ENCODE measurements at places on chromosomes 3 and 15.

- no peak for DNase-seq
Observed at GRCh38 chr3:72976281-72976741, 20.3 kb upstream of the PPP4R2 start.

- no peak for DNase-seq
Observed at GRCh38 chr3:177294221-177294620, 96.9 kb upstream of the TBL1XR1 start.

GRCh38 chr15:69706353-69707097 lies 253.9 kb downstream of the RPLP1 start:
- no peak for DNase-seq

- no peak for DNase-seq
Observed at GRCh38 chr3:71629711-71630110, 46.2 kb upstream of the FOXP1 start.

DNA sequence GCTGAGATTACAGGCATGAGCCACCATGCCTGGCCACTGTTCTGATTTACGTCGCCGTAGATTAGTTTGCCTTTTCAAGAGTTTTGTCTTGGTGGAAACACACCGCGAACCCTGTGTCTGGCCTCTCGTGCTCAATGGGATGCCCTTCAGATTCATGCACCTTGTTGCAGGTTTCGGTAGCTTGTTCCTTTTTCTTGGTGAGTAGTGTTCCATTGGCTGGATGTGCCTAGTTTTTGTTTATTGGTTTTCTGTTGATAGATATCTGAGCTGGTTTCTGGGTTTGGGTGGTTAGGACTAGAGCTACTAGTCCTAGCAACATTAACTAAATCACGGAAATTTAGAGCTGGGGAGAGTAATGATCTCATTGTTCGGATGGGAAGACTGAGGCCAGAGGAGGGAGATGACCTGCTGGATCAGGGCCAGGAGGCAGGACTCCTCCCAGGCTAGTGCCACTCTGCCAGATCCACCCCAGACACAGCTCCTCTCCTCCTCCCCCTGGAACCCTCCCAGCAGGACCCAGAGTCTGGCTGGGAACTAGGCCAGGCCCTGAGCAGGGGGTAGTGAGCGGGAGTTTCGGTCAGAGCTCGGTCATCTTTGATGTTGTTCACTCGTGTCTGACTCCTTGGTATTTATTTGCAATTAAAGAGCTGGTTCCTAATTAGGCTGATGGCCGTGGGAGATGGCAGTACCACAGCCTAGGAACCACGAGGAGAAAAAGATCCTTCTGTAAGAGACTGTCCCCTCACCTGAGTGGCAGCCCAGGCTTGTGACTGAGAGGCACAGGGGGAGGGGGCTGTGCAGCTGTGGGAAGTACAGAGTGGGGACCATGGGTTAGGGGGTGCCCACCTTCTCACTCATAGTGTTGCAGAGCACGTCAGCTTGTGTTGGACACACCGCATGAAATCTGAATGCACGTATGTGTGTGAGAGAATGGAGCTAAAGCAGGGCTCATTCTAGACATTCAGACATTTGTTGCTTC lies 73.4 kb downstream of the SMAD6 start:
- DNase-seq, result no peak

- DNase-seq, result no peak
Observed at GRCh38 chr3:72177075-72178050, 392.4 kb upstream of the PROK2 start.

DNA sequence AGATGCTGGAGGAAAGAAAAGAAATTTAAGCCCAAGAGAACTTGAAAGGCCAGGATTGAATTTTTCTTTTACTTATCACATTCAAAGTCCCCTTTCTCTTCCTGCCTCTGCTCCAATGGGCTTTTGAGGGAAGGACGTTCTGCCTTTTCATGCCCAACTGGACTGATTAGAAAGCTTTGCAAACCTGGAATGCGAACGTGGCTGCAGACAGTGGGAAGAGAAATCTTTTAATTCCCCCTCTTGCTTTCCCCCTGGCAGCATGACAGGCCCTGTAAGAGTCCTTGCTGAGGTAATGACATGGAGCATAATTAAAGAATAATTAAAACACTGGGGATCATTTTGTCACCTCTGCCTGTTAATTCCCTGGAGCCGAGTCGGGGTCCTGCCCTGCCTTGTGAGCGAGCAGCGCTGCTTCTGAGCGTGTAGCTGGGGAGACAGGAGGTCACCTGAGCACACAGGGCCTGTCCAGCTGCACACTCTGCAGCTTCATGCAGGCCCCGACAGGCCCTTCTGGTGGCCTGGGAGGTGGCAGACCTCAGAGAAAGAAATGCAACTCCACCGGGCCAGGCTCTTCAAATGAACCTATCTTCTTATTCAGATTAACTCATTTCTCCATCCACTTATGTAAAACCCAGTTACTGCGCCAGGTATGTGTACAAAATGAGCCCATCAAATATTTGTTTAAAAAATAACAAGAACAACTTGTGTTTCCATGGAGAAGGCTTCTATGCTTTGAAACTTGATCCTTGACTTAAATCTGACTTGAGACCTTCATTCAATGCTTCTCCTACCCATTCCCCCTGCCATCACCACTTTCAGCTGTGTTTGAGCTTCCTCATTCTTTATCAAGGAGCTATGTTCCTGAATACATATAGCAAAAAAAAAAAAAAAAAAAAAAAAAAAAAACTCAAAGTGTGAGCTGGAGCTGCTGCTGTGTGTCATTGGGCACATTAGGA lies 628.2 kb upstream of the CFAP20DC start:
- no peak for DNase-seq

DNA sequence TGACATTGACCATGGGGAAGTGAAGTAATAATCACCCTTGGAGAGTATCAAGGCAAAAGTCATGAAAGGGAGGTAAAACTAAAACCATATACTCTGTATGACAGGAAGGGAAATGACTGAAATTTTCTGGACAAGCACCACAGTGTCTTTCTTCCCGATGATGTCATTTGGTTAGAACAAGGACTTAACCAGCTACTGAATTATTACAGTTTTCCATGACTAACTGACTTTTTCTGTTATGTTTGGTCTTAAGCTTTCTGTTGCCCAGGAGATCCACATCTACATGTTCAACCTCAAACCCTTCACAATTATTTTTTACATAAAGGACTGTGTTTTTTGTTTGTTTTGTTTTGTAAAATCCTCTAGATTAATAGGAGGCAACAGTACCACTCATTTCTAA lies 191.9 kb upstream of the IL12A start:
- no peak for DNase-seq

GRCh38 chr15:29291067-29291845 lies 21.6 kb upstream of the NSMCE3 start:
- no peak for DNase-seq

DNA sequence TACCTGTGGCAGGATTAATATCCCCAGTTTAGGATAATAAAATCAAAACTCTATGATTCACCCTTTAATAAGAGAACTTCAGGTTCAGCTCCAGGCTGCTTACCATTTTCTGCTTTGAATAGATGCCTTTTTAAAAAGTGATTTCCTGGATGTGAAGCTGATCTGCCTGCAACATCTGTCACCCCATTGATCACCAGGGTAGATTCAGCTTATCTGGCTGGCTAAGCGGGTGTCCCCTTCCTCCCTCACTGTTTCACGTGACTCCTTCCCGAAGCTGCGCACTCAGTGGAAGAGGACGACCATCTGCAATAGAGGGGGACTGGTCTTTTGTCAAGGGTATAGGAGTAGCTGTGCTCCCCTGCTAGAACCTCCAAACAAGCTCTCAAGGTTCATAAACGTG lies 128.1 kb downstream of the IL1RAP start:
- DNase-seq, result peak; percentile 31

GRCh38 chr3:43863966-43864933 lies 173.5 kb downstream of the ABHD5 start:
- DNase-seq, result no peak

- no peak for DNase-seq
Observed at GRCh38 chr3:63910891-63911290, 1.3 kb downstream of the SCAANT1 start.

DNA sequence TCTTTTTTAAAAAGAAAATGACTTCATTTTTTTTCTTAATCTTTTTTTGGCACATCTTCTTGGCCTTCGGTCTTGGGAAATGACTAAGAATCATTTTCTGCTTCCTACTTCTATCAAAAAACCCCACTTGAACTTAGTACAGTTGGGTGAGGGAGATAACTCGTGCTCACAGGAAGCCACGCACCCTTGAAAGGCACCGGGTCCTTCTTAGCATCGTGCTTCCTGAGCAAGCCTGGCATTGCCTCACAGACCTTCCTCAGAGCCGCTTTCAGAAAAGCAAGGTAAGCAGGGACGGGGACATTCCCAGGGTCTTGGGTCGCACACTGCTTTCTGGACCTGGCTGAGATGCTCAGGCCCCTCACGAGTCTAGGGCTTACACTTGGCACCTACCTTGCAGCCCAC lies at the start of gene CCR4:
Gene CCR4, plus strand, starts transcription at position 235 of the 402 bp plus-strand sequence. CDS start 1,779 bp downstream, outside the sequence.
- DNase-seq, result no peak

GRCh38 chr15:86392874-86393273 lies 313.2 kb downstream of the AGBL1 start:
- no peak for DNase-seq

All from NCI-H524 (cell line).